ENCODE measurements at places on chromosomes 2 and 18.
A peak's percentile ranks its signal among the peaks of the same experiment; 100 is the strongest.

- no peak for DNase-seq
Observed at GRCh38 chr18:13229001-13229671, 10.6 kb downstream of the LDLRAD4 start.

DNA sequence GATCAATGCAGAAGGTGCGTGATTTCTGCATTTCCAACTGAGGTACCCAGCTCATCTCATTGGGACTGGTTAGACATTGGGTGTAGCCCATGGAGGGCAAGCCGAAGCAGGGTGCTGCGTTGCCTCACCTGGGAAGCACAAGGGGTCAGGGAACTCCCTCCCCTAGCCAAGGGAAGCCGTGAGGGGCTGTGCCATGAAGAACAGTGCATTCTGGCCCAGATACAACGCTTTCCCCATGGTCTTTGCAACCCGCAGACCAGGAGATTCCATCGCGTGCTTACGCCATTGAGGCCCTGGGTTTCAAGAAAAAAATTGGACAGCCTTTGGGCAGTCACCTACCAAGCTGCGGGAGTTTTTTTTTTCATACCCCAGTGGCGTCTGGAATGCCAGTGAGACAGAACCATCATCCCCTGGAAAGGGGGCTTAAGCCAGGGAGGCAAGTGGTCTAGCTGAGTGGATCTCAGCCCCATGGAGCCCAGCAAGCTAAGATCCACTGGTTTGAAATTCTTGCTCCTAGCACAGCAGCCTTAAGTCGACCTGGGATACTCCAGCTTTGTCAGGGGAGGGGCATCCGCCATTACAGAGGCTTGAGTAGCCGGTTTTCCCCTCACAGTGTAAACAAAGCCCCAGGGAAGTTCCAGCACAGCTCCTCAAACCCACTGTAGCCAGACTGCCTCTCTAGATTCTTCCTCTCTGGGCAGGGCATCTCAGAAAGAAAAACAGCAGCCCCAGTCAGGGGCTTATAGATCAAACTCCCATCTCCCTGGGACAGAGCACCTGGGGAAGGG, 21.7 kb downstream of the TFPI start:
- no peak for DNase-seq

DNA sequence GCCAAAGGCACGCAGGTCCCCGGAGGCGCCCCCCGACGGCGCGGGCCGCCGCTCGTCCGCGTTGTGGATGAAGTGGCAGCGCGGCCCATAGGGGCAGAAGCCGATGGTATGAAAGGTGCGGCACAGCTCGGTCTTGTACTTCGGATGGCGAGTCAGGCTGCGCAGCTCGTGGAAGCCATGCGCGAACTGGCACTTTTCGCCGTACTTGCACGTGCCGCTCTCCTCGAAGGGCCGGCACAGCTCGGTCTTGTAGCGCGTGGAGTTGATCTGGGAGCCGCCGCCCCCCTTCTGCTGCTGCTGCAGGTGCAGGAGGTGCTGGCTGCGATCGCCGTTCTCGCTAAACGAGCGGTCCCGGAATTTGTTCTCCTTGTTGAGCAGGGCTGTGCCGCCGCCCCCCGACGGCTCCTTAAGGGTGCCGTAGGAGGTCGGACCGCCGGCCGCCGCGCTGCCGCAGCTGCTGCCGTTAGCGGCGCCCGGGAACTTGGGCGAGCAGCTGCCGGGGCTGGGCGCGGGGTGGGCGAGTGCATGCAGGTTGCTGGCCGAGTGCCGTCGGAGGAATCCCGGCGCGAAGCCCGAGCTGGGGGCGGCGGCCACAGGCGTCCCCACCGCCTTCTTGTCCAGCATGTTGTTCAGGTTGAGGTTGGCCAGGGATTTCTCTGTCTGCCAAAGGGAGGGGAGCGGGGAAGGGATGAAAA, 1.2 kb downstream of the ZFP36L2 start:
- peak; percentile 57 for DNase-seq

DNA sequence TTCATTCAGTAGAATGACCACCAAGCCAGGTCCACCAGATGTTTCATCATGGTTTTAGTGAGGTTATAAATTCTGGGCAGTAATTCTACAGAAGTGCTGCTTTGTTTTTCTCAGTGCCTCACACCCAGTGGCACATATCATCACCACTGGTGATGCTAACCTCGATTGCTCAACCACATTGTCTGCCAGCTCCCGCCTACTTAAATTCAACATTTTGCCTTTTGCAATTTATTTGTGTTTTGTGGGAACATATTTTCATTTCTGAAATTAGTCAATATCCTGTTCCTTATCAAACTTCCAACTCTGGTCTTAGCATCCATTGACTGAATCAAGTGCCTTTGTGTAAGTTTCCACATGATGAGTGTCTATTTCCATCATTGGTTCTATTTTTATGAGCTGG, 62.3 kb upstream of the TMEM178A start:
- DNase-seq = no peak

GRCh38 chr18:24603151-24603550, 142.7 kb downstream of the HRH4 start:
- no peak for DNase-seq

- no peak for DNase-seq
Observed at GRCh38 chr2:200756618-200757321, 54.9 kb upstream of the BZW1 start.

DNA sequence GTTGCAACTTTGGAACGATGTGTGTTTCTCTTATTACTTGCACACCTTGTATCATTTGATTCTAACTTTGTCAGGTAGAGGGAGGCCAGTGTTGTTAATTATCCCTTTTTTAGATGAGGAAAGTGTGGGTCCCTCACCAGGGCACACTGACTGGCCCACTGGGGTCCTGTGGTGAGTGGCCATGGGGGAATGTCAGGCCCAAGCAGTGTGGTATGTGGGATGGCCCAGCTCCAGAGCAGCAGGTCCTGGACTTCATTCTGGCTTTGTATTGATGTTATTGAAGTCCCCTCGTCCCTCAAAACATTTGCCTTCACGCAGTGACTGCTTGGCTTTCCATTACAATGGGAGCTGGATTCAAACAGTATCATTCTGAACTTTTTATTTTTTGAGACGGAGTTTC, 11.7 kb downstream of the NCK2 start:
- DNase-seq = no peak

DNA sequence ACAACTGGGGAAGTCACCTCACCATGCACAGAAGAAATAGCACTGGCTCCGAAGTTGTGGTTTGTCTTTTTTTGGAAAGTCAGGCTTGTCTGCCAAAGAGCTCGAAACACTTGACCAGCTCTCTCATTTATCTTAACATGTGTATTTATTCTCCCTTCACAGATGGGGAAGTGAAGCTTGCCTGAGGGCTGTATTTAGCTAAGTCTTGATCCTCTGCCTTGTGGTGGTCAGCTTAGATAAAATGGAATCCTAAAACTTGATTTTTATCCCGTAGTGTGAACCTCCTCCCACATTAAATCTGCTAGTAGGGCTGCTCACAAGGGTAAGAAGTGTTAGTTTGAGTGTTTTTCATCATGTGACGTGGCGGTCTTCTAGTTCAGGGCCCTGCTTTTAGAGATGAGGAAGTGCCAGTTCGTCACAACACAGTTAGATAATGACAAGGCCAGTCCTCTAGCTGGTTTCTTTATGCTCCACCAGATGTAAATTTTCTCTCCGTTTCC, 89.7 kb downstream of the TMEM247 start:
- peak; percentile 42 for DNase-seq

GRCh38 chr2:8355102-8355859, 326.6 kb upstream of the ID2 start:
- no peak for DNase-seq

GRCh38 chr18:13522861-13523660, 203.3 kb downstream of the FAM210A start:
- DNase-seq = no peak

- DNase-seq = no peak
Observed at GRCh38 chr2:205785507-205786260, 103.4 kb downstream of the NRP2 start.

GRCh38 chr2:237074211-237074993, 11.3 kb upstream of the COPS8 start:
- DNase-seq = no peak

GRCh38 chr2:225037415-225038230, 4.6 kb downstream of the DOCK10 start:
- no peak for DNase-seq

DNA sequence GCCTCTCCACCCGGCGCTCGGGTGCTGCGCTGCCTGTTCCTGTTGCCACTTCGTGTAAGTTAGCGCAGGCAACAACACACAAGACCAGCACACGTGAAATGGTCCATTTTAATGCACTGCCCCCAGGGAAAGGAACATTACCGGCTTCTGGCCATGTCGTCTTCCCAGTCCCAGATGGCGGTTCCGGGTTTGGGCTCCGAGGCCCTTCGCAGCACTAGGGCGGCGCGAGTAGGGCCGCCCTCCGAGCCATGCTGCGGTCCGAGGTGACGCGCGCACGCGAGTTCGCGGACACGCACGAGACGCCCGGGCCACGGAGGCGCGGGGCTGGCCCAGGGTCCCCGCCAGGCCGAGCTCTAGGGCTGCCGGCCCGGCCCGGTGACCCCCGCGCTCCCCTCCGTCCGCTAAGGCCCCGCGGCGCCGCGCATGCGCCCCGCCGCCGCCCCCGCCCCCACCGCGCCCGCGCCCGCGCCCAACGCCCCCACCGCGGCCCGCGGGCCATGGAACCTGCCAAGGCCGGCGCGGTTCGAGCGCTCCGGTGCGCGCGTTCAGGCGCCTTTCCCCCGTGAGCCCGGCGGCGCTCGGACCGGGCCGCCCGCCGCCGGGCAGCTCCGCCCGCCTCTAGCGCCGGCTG, 367 bp upstream of the ZNF236 start:
- DNase-seq = peak; percentile 89

- no peak for DNase-seq
Observed at GRCh38 chr2:156652691-156653090, 216.5 kb downstream of the GPD2 start.

DNA sequence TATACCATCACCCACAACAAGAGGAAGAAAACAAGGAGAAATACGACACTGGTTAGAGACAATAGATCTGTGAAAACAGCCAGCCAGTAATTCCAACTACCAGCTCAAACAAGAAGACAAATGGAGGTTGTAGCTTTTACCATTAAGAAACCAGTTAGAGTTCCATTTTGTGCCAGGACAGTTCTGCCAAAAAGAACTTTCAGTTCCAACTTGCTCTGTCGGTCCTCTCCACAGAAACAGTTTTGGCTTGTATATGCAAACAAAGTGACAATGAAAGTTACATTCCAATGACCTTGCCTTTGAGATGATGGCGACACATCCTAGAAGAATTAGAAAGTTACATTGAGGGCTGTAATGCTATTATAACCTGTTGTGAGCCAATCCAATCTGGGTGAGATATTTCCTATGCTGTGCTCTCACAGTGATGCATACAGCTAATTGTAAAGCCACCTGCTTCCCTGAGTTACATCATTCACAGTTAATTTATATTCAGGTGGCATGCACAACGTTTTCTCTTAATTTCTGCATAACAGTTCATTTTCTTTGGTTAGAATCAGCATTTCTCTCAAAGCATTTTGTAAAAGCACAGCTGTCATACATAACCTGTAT, 1378.4 kb upstream of the PIK3C3 start:
- DNase-seq = no peak

- no peak for DNase-seq
Observed at GRCh38 chr2:44107974-44108373, 60.7 kb upstream of the PPM1B start.

DNA sequence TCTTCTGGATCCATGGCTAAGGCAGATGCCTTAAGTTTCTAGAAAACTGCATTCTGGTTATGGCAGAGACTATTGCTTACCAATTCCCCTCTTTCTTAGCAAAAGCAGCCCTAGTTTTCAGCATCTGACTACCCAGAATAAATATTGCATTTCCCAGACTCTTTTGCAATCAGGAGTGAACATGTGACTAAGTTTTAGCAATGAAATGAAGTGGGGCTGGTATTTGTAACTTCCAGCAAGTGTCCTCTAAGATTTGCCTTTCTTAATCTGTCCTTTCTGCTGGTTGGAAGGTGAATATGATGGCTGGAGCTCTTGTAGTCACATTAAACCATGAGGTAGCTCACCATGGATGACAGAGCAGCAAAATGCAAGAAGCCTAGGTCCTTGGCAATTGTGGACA, 132.9 kb upstream of the PKDCC start:
- DNase-seq = no peak

GRCh38 chr18:55790296-55790695, 202.3 kb upstream of the TCF4 start:
- DNase-seq = no peak

- DNase-seq = no peak
Observed at GRCh38 chr18:36543991-36544725, 246.6 kb downstream of the FHOD3 start.

GRCh38 chr18:40925071-40925541, 1029.9 kb upstream of the PIK3C3 start:
- no peak for DNase-seq

DNA sequence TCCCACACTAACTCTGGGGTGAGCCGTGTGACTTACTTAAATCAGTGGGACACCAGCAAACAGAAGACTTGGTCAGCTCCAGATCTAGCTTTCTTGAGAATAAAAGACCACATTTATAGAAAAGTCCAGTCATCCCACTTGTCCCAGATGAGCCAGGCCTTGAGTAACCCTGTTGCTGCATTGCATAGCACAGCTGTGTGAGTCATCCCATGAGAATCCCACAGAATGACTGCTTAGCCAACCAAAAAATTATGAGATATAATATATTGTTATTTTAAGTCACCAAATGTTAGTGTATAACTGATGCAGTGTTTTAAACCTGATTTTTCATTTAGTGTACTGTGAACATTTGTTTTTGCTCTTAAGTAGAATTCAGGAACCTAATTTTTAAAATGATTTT, 94.2 kb upstream of the FSHR start:
- DNase-seq = no peak

GRCh38 chr18:73147590-73147989, 279.8 kb upstream of the NETO1 start:
- DNase-seq = no peak

DNA sequence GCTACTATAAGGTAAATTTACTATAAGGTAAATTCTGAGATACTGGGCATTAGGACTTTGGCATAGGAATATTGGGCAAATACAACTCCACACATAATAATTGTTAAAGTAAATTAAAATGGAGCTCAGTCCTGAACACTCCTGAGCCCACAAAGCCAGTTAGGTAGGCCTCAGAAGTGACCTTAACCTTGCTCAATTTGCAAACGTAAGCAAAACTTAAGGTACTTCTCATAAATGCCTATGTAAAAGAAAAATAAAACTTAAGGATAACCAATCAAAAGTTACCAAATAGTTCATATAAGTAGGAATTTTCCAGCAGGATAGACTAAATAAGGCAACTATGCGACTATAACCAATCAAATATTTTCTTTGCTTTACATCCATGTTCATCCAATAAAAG, 197.7 kb downstream of the MC4R start:
- no peak for DNase-seq

- peak; percentile 83 for DNase-seq
Observed at GRCh38 chr2:10079870-10080535, at the start of gene CYS1. Gene CYS1, minus strand, starts transcription at chr2:10080411. Its CDS starts 188 bp downstream, at chr2:10080223.

DNA sequence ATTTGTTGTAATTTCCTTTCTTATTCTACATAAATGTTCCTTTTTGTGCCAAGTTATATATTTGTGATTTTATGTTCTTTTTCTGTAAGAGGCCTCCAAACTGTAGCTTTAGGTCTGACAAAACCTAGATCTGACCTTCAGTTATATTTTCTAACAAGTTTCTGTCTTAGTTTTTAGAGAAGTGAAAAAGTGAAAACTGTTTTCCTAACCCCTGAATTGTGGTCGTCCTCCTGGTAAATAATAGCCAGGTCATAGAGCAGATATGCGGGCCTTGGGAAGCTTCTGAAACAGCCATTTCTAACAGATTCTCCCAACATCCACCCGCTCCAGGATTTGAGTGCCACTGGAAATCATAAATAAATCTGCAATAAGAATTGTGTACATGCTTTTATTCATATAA, 398.4 kb upstream of the CWC22 start:
- no peak for DNase-seq

Data from GM13977 (cell line).